ENCODE measurements at places on chromosomes 5 and 9.

GRCh38 chr9:693201-694091 lies 148.1 kb upstream of the DMRT1 start:
- no peak for DNase-seq

- DNase-seq, result no peak
Observed at GRCh38 chr5:131999441-132000240, 11.8 kb downstream of the ACSL6 start.

DNA sequence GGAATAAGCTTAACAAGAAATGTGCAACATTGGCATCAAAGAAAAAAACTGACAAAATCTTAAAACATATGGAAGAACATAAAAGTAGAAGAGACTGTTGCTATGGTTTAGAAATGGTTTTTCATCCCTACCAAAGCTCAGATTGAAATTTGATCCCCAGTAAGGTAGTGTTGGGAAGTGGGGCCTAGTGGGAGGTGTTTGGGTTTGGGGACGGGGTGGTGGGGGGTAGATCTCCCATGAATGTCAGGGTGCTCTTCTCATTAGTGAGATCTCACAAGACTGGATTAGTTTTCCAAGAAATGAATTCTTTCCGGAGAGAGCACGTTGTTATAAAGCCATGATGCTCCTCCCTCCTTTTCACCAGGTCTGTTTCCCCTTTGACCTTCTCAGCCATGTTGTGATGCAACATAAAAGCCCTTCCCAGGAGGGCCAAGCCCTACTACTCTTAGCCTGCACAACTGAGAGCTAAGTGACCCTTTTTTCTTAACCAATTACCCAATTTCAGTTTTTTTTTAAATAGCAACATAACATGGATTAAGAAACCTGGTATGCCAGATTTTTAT lies 10.6 kb downstream of the TMEM167A start:
- no peak for DNase-seq

GRCh38 chr5:116880150-116880549 lies 305.5 kb upstream of the SEMA6A start:
- DNase-seq, result no peak

GRCh38 chr5:121024416-121025311 lies 560.6 kb downstream of the PRR16 start:
- no peak for DNase-seq

- DNase-seq, result no peak
Observed at GRCh38 chr5:8756498-8757084, 789.3 kb downstream of the SEMA5A start.

DNA sequence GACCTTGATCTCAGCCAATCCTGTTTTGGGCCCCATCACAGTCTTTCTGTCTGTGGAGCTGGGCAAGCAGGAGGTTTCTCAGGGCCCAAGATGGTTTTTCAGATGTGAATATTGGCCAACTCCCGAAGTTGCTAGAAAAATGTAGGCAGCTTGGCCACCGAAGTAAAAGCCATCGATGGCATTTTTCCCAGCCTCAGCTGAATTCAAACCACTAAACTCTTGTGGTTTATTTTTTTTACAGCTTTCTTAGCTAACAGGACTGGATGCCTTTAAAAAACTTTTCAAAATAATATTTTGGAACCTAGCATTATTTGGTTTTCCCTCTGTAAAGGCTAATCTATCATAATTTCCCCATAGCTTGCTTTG lies 102.5 kb upstream of the ERCC6L2 start:
- no peak for DNase-seq

GRCh38 chr9:127504887-127505251 lies 53.6 kb downstream of the LRSAM1 start:
- no peak for DNase-seq

DNA sequence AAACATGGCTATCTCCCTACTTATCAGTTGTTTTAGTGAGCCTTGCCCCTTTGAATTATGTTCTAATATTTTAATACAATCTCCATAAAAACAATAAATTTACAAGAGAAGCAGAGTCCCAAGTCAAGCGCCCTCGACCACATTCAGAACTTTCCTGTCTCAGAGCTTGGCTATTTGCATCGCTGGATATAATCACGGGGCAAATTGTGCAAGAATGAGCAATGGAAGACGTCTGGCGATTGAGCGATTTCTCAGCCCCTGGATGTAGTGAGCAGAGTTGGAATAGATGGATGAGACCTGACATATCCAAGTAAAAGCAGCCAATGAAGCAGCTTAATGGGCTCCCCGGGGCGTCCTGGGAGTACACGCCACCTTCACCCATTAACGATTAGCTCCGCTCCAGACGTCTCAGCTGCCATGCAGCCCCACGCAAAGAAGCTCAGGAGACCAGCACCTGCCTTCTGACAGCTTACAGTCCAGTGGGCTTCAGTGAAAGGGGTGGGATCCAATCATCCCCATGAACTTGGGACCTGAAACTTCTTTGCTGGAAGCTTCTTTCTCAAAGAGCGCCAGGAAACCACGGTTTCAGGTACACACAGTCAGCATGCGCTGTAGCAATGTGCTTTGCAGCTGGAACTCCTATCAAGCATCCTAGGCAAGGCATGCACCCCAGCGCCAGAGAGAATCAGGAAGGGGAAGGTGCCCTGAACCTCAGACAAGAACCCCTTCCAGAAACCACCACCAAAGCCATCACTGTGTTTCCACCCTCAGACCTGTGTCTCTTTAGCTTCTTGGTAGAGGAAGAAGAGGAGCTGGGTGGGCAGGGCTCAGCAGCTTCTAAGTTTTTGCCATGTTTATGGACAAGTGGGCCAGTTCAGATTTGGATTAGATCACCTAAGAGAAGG lies 92.0 kb upstream of the IRX4 start:
- no peak for DNase-seq

All from T47D (cell line).